Stimulated activated CD8-positive, alpha-beta memory T cell treated with anti-CD3 and anti-CD28 coated beads, Interleukin-15, amount 100 ng/mL, for 1 hour (primary cell): ENCODE measurements at places on chromosomes 2 and 18.

- no peak for DNase-seq
Measured at GRCh38 chr2:24850944-24851343, 57.7 kb downstream of the CENPO start.

- no peak for DNase-seq
Measured at GRCh38 chr2:19137433-19137832, 221.0 kb downstream of the OSR1 start.

DNA sequence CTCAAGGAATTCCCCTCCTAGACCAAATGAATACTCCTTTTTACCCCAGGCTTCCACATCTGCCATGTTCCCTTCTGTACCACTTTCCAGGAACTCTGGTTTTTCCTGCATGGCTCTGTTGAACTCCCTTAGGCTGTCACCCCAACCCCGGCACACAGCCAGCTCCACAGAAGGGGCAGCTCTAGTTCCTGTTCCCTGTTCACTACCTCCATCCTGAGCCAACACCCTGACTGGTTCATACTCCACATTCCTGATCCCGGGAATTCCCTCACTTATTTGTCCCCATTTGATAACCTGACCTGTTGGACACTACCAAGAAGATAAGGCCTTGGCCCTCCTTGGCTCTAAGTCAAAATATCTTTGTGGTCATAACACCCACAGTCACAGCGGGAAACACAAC lies 280.9 kb upstream of the RAB6C start:
- DNase-seq: no peak

DNA sequence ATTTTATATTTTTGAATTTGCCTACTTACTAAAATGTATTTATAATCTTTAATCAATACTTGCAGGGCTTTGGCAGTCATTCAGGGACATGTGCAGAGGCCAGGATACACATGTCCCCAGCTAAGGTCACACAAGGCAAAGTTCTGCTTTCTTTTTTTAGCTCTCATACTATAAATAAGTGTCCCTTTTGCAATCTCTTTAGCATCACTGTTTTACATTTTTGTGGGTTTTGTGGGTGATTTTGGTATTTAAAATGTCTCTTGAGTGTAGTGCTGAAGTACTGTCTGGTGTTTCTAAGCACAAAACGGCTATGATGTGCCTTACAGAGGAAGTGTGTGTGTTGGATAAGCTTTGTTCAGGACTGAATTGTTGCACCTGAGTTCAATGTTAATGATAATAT lies 309.0 kb upstream of the GULP1 start:
- no peak for DNase-seq

- no peak for DNase-seq
Measured at GRCh38 chr2:96847586-96847985, 3.8 kb upstream of the ANKRD23 start.

GRCh38 chr2:45826884-45827635 lies 175.6 kb downstream of the PRKCE start:
- no peak for DNase-seq
